NCI-H187 (cell line): ENCODE measurements at places on chromosomes 4 and X.

GRCh38 chr4:85703096-85703495 lies 228.1 kb downstream of the ARHGAP24 start:
- no peak for DNase-seq

DNA sequence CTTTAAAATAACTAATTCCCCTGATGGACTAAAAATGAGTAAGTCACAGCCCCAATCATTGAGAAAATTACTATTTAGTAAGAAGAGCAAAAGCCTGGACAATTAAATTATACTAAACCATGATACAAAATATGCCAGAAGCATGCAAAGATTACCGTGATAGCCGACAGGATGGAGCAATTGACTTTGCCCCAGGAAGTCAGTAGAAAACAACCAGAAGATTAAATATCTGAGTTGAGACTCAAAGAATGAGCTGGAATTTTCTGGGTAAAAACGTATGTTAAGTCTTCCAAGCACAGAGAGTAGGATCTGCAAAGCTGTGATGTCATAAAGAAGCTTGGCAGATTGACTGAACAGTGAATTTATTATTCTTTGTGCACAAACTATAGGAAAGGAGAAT lies 816.1 kb upstream of the TENM3 start:
- no peak for DNase-seq

DNA sequence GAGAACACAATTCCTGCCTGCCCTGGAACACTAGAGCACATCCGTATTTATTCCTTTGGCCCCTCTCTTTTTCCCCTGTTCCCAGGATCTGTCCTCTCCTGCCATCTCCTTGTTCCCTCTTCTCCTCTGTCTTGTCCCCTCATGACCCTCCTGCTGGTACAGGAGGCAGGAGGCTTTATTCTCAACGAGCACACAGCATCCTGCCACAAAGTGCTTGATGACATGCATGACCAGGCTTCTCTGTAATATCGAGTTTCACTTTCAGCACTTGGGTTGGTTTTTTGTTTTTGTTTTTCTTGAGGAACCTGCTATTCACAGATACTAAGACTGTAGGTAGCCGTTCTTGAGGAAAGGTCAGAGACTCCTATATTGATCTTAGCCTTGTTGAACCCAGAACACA lies 35.3 kb downstream of the NALF2 start:
- no peak for DNase-seq

DNA sequence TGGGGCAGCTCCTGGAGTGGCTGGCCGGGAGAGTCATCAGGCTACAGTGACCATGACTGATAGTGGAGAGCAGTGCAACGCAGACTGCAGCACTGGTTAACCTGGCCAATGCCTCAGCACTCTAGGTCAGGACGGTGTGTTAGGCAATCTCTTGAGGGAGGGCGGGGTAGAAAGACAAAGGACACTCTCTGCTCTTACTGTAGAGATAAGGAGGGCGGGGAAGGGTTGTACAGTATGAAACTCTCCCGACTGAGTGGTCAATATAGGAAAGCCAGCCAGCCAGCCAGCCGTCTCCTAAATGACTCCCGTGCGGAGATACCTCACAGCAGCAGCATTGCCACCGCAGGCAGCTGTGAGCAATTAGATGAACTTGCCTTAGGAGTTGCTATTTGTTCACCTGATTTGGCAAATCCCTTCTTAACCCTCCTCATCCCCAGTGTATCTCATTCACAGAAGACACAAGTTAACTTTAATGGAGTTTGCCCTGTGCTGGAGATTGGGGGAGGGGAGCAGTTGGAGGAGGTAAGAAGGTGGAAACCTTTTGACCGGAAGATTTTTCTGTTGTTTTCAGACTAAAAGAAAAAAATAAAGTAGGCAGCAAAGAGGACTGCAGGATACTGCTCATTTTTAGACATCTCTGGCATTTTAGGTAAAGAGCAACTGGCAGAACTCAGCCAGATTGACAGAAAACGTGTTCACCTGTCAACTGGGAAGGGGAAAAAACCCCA lies 330.5 kb downstream of the HNRNPD start:
- DNase-seq = no peak

DNA sequence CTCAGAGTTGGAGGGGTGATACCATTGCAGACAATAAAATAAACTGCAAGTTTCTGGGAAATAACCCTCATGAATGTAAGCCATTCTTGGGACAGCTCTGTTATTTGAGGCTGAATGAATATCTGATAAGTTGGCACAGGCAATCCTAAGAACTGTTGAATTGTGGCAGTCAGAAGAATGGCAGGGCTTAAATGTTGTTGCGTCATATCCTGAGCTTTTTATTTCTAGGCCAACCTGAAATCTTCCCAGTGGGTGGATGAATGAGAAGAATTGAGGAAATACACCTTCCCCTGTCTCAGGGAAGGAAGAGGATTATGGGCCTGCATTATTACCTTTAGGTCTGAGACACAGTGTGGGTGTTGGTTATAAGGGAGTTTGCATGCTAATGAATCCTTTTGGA lies 64.4 kb upstream of the C4orf54 start:
- no peak for DNase-seq

DNA sequence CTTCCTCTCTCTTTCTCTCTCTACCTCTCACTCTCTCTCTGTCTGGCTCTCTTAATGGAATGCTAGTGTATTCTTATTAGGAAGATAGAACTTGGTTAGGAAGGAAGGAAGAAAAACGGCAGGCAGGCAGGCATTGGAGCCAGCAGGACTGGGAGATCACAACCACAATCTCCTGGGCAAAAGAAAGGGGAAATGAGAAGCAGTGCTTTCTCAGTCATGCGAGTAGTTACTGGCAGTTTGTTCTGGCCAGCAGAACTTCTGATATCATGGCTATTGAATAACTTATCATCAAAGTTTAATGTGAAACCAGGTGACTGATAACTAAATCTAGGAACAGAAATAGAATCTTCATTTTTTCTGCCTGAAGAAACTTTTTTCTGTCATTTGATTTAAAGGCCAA lies 60.9 kb upstream of the PAGE1 start:
- DNase-seq = no peak

DNA sequence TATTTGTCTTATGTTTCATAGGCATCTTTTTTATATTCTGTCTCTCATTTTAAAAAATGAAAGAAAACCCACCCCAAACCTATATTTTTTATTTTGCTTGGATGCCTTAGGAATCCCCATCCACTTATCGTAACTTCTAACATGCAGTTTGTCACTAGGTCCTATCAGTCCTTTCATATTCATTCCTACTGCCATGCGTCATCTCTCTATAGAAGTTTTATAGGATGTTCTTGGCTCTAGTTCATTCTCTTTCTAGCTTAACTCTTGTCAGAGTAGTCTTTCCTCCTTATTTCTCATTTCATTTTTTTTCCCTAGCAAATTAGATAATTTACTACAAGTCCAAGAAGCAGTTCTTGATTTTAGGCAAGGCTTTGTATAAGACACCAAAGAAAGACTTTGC lies 92.7 kb downstream of the LARP1B start:
- DNase-seq = no peak

GRCh38 chr4:127558088-127558487 lies 74.7 kb upstream of the INTU start:
- no peak for DNase-seq

GRCh38 chr4:54091637-54092404 lies 8.1 kb upstream of the GSX2 start:
- DNase-seq = peak; percentile 54

- no peak for DNase-seq
Measured at GRCh38 chr4:112664611-112665010, 27.7 kb downstream of the LARP7 start.

DNA sequence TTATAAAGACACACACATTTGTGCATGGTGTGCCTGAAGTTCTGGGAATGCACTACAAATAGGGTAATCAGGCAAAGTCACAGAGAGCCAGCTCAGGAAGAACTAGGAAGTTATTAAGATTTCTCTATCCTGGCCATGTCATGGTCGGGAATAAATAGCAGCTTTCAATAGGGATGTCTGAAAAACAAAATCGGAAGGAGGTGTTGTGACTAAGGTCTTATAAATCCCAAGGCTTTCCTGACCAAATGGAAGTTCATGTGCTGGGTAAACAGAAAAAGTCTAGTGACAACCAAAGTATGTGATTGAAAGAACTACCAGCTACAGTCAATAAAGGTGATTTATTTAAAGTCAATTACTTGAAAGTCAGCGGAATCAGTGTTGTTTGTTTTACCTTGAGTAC lies 262.5 kb upstream of the HS3ST1 start:
- no peak for DNase-seq

GRCh38 chrX:107684956-107685385 lies 56.7 kb downstream of the PRPS1 start:
- no peak for DNase-seq

DNA sequence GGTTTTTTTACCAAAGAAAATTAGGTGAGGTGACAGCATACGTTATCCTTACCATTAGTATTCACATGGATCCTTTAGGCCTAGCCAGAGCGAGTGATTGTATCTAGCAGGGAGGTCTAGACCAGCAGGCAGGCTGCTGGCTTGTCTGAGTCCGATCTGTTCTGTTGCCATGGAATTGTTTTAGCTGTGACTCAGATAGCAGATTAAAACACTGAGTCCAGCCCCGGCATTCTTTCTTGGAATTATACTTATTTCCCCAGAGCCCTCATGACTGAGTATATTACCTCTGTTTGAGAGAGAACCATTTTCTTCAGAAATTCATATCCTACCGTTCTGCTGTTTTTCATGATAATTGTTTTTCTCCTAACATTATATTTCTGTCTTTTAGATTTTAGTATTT lies 37.4 kb downstream of the OCRL start:
- no peak for DNase-seq

- no peak for DNase-seq
Measured at GRCh38 chr4:125313497-125313896, 1.3 kb upstream of the FAT4 start.

- no peak for DNase-seq
Measured at GRCh38 chr4:109847896-109848442, at the start of gene LRIT3. Gene LRIT3 (plus strand): TSS chr4:109848107. CDS start chr4:109848202, 95 bp downstream.

DNA sequence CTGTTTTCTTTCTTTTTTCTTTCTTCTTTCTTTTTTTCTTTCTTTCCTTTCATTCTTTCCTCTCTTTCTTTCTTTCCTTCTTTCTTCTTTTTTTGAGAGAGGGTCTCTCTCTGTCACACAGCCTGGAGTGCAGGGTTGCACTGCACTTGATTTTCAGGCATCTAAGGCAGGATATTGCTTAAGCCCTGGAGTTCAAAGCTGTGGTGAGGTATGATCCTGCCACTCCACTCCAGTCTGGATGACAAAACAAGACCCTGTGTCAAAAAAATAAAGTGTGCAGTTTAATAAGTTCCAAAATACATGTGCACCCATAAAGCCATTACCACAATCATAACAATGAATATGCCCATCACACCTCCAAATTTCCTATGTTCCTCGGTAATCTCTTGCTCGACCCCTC lies 10.6 kb upstream of the ZNF718 start:
- no peak for DNase-seq

- no peak for DNase-seq
Measured at GRCh38 chr4:63492515-63492914, 916.7 kb downstream of the TECRL start.

- DNase-seq = no peak
Measured at GRCh38 chr4:76197031-76197743, 16.4 kb downstream of the SCARB2 start.

DNA sequence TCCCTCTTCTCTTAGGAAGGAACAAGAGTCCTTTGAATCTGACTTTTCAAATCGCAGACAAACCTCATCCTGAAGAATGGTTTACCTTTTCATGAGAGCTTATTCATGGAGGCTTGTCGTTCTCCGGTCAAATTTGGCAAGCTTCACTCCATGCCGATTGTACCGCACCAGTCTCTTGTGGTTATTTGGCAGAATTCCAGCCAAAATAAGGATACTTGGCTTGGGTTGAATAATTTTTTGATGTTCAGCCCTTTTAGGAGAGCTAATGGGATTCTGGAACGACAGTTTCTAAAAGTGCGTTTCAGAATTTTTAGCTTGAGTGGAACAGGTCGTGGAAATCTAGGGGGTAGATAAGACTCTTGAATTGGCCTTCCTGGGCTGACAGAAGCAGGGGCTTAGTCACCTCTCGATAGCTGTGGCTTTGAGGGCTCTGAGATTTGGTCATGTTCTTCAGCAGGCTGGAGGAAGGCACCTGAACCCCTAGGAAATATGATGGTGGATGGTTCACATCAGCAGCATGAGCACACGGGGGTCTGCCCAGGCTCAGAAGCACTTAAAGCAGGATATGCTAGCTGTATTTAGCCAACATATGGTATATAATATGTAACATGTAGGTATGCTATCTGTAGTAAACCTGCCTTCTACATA lies 1.5 kb downstream of the KLHL2 start:
- no peak for DNase-seq

GRCh38 chrX:31969714-31970113 lies 897.9 kb upstream of the FTHL17 start:
- DNase-seq = no peak

GRCh38 chrX:133171962-133172708 lies 46.0 kb downstream of the TFDP3 start:
- DNase-seq = no peak

DNA sequence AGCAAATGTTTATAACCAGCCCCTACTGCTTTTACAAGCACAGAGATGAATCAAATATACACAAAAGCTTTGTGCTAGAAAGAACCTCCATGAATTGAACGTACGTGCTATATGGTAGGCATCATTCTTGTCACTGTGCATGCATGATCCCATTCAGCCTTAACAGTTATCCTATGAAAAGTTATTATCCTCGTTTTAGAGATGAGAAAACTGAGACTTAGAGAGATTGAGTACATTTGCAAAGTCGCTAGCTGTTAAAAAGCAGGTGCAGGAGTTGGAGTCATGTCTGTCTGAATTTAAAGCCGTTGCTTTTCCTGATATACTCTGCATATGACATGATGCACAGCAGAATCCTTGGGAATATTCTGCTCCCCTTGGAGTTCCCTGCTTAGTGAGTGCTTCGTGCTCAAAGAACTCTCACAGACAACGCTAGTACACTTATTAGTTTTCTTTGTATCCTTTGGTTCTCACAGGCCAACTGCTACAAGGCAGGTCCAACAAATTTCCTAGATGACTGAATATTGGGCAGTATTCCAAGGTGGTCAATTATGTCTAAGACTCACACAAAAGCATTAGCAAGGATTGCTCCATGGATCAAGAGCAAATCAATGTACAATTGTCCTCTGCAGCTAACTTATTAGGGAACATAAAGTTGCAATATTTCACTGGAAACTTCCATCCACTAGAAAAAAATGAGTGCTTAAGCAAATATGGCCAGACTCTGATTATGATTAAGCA lies 42.8 kb upstream of the TRIM2 start:
- no peak for DNase-seq

DNA sequence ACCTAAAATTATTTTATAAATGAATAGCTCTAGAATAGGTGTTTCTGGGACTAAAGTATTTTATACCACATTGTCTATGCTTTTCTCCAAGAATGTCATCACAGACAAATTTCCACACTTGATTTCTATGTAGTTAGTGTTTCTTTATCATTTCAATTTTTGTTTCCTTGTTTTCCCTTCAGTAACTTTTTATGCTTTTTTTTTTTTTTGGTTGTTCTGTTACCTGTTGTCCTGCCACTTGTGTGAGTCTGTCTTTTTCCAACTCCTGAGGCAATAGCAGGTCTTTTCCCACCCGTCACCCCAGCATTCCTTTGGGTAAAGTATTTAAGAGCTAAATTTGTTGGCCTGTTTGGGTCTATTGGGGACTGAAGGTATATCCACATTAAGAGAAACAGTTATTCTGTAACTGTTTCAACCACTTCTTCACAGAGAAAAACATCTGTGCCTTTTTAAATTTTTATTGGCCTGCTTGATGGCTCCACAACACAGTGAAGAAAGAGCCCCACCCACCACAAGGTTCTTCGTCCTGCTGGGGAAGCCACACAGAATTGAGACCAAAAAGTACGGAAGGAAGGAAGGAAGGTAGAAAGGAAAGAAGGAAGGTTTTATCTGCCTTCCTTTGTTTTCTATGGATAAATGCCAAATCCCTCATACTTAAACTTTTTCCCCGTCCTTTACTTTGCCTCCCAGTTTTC lies 17.7 kb upstream of the GPC3 start:
- no peak for DNase-seq
